ENCODE measurements at places on chromosomes 4 and X.

- no peak for DNase-seq
These were observed 13.2 kb downstream of the PTTG2 start for GRCh38 chr4:37973441-37973840.

- no peak for DNase-seq
These were observed 48.6 kb upstream of the DCX start for GRCh38 chrX:111460607-111461006.

DNA sequence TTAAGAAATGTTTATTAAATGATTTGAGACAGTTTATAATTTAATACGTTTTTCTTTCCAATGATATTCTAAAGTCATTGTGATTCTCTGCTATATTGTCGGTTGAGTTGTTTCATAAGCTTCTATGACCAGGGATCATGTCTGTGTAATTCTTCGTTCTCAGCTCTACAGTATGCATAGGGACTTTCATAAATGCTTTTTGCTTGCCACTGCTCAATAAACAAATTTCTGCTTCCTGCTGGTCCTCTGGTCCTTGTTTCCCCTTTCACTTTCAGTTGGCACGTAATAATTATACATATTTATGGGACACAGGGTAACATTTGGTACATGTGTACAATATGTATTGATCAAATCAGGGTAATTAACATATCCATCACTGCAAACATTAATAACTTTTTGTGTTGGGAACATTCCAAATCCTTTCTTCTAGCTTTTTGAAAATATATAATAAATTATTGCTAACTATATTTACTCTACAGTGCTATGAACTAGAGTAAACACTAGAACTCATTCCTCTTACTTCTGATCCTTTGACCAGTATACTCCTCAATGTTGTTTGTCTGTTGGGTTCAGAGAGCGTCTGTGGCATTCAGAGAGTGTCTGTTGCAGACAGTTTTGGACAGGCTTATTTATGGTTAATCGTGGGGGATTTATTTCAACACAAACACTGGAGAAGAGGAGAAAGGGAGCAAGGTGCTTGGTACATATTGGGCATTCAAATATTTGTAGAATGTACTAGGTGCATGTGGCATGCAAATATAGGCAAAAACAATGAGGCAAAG is 68.3 kb upstream of the SPANXB1 start:
- DNase-seq: no peak

- no peak for DNase-seq
These were observed 300.1 kb upstream of the DDX53 start for GRCh38 chrX:22699581-22700091.
